ENCODE measurements at places on chromosomes 4 and X.

- no peak for DNase-seq
Observed at GRCh38 chr4:152160225-152160800, 375.6 kb downstream of the FBXW7 start.

- DNase-seq = no peak
Observed at GRCh38 chr4:81960961-81961360, 412.8 kb downstream of the HNRNPD start.

DNA sequence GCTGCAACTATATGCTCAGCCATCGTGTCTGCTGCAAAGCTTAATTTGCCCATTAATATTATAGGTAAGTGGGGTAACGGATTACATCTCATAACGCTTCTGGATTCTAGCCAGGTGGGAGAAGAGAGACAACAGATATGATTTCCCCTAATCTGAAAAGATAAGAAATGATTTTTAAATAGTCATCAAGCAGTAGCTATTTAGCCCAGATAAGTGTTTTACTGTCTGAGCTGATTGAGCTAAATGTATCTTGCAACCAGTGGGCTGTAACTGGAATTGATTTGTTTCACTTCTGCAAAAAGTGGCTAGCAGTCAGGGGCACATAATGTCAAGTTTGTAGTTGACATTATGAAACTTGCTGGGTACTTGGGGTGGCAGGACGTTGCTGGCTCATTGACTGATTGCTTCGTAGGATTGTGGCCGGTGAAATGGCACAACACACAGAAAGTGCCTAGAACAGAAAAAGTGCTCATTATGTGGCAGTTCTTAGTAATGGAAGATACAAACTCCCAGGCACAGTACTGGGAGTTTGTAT, 18.5 kb downstream of the LAP3 start:
- no peak for DNase-seq

GRCh38 chr4:56220261-56220660, 167.0 kb downstream of the AASDH start:
- no peak for DNase-seq

DNA sequence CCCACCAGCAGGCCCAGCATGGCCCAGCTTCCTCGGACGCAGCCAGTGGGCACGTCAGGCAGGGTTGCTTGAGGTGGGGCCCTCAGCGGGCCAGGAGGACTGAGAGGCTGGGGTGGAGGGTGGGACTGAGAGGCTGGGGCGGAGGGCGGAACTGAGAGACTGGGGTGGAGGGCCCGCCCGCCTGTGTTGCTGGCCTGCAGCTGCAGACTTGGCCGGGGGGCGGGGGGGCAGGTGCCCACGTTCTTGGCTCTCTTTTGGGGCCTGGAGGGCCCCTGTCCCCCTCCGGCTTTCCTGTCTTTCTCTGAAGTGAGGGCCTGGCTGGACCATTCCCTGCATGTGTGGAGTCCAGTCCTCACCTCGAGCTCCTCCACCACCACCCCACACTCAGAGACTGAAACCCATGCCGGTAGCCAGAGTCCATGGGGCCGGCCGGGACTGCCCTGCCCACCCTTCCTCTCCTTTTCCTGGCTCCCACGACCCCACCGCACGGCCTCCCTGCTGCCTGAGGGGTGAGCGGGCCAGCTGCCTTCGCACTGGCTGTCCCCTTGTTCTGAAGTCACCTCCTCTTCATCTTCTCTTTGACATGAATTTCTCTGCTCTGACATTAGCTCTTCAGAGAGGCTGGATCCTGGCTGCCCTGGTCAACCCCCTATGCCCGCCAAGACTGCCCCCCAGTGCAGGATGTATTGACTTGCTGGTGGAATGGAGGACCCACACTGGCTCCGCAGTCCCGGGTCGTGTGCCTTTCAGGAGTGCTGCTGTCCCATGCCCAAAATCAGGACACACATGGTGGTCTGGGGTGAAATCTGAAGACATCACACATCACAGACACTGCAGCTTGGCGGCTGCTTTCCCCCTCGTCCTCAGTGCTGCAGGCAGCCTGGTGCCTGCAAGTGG, 10.1 kb upstream of the NKX1-1 start:
- DNase-seq = no peak

DNA sequence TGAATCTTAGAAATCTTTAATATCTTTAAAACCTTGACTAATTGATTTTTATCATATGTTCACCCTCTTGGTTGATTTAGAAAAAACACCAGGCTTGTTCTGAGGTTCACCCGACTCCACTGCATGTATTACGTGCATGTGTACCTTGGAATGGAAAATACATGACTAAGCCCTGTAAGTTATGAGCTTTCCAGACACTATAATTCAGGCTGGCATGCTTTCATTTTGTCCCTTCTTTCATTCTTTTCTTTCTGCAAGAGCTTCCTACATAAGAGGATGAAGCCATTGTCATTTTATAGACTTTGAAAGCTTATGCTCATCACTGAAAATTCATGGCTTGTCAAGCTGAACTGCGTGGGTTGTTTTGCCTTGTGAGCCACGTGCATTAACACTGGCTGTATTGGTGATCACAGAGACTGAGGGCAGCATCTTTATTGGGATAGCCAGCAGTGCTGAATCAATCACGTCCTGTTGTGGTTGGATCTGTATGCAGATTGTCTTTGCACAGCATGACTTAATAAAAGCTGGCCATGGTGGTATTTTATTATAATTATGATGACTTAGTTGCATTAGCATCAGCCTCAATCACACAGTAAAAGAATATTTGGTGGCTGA, 141.9 kb downstream of the SLIT2 start:
- DNase-seq = no peak

- DNase-seq = no peak
Observed at GRCh38 chrX:89034679-89035078, 287.7 kb downstream of the CPXCR1 start.

DNA sequence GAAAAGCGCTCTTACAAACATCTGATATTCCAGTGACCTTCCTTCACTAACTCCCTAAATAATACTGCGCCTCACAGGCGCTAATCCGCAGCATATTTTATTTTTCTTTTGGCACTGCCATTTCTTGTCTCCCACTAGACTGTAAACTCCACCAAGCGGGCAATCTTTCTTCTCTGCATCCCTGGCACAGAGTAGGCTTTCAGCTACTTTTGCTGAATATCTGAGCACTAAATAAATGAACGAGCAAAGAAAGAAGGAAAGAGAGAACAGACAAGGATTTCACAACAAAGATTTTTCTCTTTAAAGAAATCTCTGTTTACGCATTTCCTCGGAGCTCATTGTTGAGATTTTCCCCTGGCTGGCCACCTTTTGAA, 12.7 kb downstream of the NKX3-2 start:
- no peak for DNase-seq

DNA sequence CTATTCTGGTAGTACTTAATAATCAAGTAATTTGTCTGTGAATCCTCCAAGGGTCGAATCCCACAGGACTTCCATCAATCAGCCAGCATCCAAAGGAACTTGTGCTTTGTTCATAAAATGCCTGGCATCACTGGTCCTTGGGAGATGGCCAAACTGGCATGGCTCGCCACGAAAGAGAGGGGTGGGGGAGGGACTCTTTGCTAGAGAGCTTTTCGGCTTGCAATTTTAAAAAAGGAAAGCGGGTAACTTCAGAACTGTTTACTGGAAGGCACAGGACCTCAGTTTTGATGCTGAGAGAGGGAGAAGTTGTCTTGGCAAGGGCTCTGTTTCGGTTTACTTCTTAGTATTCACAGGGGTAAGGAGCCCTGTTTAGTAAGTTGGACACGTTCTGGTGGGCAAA, 79.4 kb upstream of the FHL1 start:
- no peak for DNase-seq

- no peak for DNase-seq
Observed at GRCh38 chr4:152021788-152022438, 261.1 kb upstream of the GATB start.

DNA sequence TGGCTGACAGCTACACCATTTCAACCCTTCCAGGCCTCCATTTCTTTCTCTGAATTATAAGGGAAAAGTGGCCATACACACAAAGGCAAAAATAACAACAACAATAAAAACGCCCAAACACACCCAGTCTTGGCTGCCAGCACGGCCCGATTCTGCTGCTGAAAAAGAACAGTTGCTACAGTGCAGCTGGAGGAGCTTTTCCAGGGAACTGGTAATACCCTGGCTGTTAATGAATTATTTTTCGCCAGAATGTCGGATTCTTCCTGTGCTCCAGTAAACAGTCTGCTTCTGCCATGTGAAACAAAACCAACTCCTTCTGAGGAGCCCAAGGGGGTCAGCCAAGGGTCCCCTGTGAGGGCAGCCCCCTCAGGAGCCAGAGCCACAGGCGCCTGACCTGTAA, 6.6 kb downstream of the RAI2 start:
- DNase-seq = no peak

DNA sequence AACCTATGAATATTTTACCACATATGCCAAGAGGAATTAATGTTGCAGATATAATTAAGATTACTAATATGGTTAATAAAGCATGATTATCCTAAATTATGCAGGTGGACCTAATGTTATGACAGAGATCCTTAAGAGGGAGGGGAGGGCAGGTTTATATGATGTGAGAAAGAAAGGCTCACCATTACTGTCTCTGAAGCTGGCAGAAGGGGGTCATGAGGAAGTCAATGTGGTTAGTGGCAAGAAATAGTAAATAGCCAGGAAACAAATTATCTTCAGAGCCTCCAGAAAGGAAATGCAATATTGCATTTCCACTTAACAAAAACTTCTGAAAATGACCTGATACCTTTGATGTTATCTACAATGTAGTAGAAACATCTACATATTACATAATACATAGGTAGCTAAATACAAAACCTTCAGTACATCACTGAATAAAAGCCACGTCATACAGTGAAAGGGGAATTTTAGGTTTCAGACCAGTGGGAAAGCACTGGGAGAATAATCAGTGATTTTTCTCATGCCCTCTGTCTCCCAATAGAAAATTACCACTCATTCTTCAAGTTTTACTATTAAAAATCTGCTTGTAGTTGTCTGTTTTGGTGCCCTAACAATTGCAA, 609.2 kb downstream of the SPOCK3 start:
- no peak for DNase-seq

- DNase-seq = no peak
Observed at GRCh38 chrX:150227321-150227860, 135.7 kb upstream of the MAMLD1 start.

GRCh38 chrX:110964786-110965185, 131.2 kb upstream of the PAK3 start:
- peak; percentile 86 for DNase-seq

- no peak for DNase-seq
Observed at GRCh38 chr4:77121736-77122240, 35.2 kb upstream of the CCNG2 start.

GRCh38 chrX:118615141-118615540, 112.3 kb upstream of the IL13RA1 start:
- no peak for DNase-seq

DNA sequence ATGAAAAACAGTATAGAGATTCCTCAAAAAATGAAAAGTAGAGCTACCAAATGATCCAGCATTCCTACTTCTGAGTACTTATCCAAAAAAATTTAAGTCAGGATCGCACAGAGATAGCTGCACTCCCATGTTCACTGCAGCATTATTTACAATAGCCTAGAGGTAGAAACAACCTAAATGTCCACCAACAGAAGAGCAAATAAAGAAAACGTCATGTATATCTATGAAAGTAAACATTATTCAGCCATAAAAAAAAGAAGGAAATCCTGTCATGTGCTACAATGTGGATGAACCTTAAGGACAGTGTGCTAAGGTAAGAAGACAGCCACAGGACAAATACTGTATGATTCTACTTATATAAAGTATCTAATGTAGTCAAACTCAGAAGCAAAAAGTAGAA, 12.4 kb downstream of the THOC2 start:
- no peak for DNase-seq

- DNase-seq = peak; percentile 72
Observed at GRCh38 chr4:48375651-48376304, 34.4 kb downstream of the SLAIN2 start.

GRCh38 chr4:58553679-58554078, 1443.5 kb upstream of the IGFBP7 start:
- DNase-seq = no peak

GRCh38 chrX:9907645-9908387, 59.3 kb upstream of the CLDN34 start:
- DNase-seq = no peak

- DNase-seq = no peak
Observed at GRCh38 chr4:183299464-183299863, 20.6 kb downstream of the CLDN22 start.

GRCh38 chr4:40264995-40265909, 68.4 kb downstream of the RHOH start:
- no peak for DNase-seq

DNA sequence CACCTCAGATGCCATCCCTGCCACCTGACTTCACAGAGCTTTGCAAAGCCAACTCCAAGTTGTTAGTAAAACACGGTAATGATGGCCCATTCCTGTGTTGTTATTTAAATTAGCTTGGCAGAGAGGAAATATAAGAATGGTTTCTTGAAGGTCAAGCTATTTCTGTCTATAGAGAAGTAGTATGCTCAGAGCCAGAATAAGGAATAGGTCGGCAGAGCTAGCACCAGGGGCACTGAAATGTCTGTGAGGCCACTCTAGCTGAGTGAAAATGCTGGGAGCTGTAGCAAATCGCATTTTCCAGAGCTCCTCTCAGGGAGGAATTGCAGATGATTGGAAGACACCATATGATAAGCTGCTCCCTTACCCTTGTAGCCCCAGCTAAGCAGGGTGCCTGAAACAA, 615.4 kb upstream of the NR3C2 start:
- DNase-seq = no peak

GRCh38 chr4:75800972-75801371, 76.6 kb downstream of the USO1 start:
- no peak for DNase-seq

DNA sequence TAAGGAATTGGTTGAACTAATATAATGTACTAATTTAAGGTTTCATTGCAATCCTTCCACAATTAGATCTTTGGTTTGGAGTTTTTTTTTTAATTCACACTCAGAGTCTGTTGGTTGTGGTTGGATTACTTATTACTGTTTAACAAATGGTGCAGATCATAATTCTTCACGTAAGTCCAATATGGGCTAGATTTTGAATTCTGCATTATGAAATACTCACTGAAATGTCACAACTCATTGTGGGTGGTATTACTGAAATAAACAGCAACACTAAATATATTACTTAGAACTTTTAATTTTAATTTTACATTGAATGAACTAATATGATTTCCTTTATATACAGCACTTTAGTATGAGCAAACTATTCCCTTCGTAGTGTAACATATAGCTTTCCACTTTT, 94.2 kb upstream of the MYOZ2 start:
- no peak for DNase-seq

- peak; percentile 54 for DNase-seq
Observed at GRCh38 chr4:10015140-10015753, 6.0 kb downstream of the SLC2A9 start.

GRCh38 chr4:176360446-176360845, 40.7 kb downstream of the SPCS3 start:
- no peak for DNase-seq

DNA sequence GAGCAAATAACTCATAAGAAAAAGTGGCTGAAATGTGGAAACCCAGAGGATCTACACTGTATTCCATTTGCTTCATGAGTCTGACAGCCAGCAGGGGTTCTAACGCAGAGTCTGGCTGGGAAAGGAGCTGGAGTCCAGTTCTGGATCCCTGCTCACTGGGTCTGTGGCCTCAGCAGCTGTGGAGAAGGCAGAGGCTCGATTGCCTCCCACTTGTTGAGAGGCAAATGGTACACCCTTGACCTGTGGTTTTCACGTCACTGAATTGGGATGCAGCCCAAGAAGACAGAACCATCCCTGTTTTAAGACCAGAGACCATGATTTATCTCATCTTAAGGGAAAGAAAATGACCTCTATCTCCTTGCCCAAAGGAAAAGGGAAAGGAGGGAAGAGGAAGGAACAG, 147.0 kb upstream of the NOCT start:
- DNase-seq = no peak

GRCh38 chrX:98071331-98071730, 1187.6 kb downstream of the RPA4 start:
- no peak for DNase-seq

- no peak for DNase-seq
Observed at GRCh38 chrX:74371425-74372222, 49.7 kb upstream of the SLC16A2 start.
